ENCODE measurements at places on chromosomes 7 and 10. TPM values are rescaled to one million over a fixed set of nuclear protein-coding genes. Genes with fewer than 3 reads are reported as not detected.

DNA sequence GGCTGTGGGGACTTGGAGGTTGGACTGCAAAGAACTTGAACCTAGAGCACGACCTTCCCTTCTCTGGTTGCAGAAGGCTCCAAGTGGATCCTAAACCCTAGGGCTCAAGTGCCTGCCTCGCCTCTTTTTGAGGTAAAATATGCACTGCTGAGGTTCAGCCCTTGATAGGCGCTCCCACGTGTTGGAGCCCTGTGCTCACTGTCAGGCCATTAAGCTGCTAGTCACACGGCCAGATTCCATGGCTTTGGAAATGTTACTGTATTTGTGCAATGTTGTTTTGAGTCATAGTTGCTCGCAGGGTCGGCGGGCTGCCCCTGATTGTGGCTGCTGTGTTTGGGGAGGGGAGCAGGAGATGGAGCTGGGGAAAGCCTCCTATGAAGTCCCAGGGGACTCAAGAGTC is 39.8 kb upstream of the PCBD1 start:
- H3K4me1 ChIP-seq, result no peaks in the 10 kb centered on the region
- H3K27ac ChIP-seq, result no peak overlapping the region
- no peaks in the 10 kb centered on the region for H3K36me3 ChIP-seq
- DNase-seq, result no peak
- no peak overlapping the region for H3K4me3 ChIP-seq

DNA sequence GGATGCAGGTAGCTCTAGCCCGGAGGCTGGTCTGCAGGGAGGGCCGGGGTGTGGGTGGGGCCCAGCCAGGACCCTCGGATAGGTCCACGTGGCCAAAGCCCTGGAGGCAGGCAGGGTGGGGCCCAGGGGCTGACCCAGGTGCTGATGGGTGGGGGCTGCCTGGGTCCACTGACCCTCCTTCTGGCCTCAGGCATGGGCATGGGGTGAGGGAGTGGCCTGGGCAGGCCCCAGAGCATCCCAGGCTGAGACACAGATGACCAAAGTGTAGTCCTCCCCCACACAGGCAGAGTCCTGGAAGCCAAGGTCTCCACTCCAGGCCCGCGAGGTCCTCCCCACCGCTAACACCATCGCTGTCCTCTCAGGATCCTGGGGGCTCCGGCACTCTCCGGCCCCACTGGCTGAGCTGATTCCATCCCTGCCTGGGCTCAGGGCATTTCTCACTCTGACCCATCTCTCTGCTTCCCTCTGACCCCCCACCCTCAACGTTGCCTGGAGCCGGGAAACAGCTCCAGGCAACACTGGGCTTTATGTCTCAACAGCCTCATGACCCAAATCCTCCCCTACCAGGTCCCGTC is 20.7 kb upstream of the PPP2R2D start:
- H3K4me1 ChIP-seq, result no peaks in the 10 kb centered on the region
- H3K27ac ChIP-seq, result no peak overlapping the region
- no peaks in the 10 kb centered on the region for H3K36me3 ChIP-seq

- DNase-seq, result peak; percentile 83
- peak overlapping the region; percentile 77 for H3K27ac ChIP-seq
- no peaks in the 10 kb centered on the region for H3K4me1 ChIP-seq
- H3K36me3 ChIP-seq, result no peaks in the 10 kb centered on the region
- no peak overlapping the region for H3K4me3 ChIP-seq
These were observed 3.1 kb downstream of the FLNC start for GRCh38 chr7:128833148-128833945.

DNA sequence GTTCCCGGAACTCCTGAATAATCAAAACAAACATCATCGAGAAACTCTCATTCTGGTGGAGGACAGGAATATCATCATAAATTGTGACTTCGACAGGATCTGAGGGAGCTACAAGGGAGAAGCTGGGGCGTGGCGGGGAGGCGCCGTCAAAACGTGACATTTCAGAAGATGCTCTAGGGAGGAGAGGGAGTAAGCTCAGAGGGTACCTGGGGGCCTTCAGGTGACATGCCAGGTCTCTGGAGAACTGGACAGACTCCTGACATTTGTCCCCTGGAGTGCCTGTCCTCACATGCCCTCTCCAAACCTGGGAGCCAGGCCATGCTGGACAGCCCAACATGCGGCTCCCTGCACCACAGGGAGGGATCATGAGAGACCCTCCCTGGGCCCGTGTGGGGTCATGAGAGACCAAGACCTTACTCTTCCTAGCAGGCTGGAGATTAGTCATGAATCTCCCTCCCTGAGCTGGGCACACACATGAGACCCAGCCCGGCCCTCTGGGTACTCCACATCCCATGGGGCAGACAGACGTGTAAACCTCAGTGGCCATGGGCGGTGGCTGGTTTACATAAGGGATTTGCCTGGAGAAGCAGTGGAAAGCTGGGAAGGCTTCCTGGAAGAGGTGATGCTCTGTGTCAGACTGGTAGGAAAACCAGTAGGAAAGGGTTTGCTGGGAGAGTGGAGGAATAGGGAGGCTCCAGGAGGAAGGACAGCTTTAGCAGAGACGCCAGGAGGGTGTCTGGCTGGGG is 81.0 kb downstream of the MYL10 start:
- H3K27me3 ChIP-seq, result no peaks in the 10 kb centered on the region
- H3K4me1 ChIP-seq, result no peaks in the 10 kb centered on the region
- no peak overlapping the region for H3K27ac ChIP-seq
- no peak overlapping the region for H3K4me3 ChIP-seq

- H3K27me3 ChIP-seq, result no peaks in the 10 kb centered on the region
- peak overlapping the region; percentile 0 for H3K27ac ChIP-seq
- H3K36me3 ChIP-seq, result no peaks in the 10 kb centered on the region
- peak overlapping the region; percentile 90 for H3K4me3 ChIP-seq
- no peaks in the 10 kb centered on the region for H3K4me1 ChIP-seq
These were observed 473 bp downstream of the PPP1R9A start for GRCh38 chr7:94907811-94908322.

DNA sequence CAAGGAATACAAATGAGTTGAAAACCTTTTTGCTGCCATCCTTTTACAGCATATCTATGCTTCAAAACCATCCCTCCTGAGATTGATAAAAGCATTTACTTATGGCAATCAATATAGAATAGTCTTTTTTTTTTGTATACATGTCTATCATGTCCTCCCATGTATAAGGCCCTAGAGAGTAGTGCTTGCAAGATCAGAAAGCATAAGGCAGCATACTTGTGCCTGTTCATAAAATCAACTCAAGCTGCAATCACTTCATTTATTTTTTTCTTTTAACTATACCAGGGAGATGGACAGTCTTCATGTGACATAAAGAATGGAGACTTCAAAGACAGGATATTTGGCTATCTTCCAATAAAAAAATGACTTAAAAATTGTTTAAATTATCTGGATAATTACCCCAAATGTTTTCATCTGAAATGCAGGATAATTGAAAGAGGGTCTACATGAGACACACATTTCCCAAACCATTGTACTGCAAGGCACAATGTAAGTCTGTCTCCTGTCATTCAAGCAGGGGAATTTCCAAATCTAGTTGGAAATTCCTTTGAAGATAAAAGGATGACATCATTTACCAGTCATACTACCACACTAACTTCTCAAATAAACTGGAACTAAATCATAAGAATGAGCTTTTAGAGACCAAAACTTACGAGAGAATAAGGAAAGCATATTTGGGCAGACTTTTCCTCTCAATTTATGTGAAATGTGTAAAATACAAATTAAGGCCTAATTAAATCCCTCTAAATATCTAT is 22.5 kb downstream of the LRRN3 start:
- H3K4me1 ChIP-seq, result no peaks in the 10 kb centered on the region
- no peak overlapping the region for H3K4me3 ChIP-seq
- no peak for DNase-seq
- H3K27me3 ChIP-seq, result no peaks in the 10 kb centered on the region
- no peak overlapping the region for H3K27ac ChIP-seq

DNA sequence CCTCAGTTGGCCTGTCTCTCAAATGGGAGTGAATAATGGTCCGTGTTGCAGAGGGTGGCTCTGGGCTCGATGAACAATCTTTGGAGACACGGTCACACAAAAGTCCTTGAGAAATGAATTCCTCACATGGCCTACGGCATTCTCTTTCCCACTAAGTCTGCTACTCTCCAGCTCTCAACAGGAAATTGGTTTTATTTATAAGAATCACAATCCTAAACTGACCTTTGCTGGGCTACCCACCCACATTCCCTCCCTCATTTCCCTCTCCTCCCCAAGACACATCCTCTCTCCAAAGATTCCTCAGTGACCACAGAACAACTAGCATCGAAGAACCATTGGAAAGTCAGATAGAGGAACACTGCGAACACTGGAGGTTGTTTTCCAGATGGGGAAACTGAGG is 4.7 kb downstream of the AFAP1L2 start:
- H3K27ac ChIP-seq, result no peak overlapping the region
- no peak for DNase-seq
- H3K4me1 ChIP-seq, result no peaks in the 10 kb centered on the region
- H3K27me3 ChIP-seq, result no peaks in the 10 kb centered on the region
- no peak overlapping the region for H3K4me3 ChIP-seq

GRCh38 chr7:93014410-93014809 is 103.4 kb downstream of the SAMD9 start:
- no peaks in the 10 kb centered on the region for H3K27me3 ChIP-seq
- no peak for DNase-seq
- no peak overlapping the region for H3K27ac ChIP-seq
- no peak overlapping the region for H3K4me3 ChIP-seq
- no peaks in the 10 kb centered on the region for H3K4me1 ChIP-seq
- no peaks in the 10 kb centered on the region for H3K36me3 ChIP-seq

GRCh38 chr10:33151344-33151864 is 183.1 kb downstream of the NRP1 start:
- no peak for DNase-seq
- peaks cover 10% of the 10 kb centered on the region for H3K4me1 ChIP-seq
- H3K4me3 ChIP-seq, result no peak overlapping the region
- no peaks in the 10 kb centered on the region for H3K36me3 ChIP-seq
- H3K27me3 ChIP-seq, result no peaks in the 10 kb centered on the region

Gene CLEC2L
- total RNA-seq, result not detected

DNA sequence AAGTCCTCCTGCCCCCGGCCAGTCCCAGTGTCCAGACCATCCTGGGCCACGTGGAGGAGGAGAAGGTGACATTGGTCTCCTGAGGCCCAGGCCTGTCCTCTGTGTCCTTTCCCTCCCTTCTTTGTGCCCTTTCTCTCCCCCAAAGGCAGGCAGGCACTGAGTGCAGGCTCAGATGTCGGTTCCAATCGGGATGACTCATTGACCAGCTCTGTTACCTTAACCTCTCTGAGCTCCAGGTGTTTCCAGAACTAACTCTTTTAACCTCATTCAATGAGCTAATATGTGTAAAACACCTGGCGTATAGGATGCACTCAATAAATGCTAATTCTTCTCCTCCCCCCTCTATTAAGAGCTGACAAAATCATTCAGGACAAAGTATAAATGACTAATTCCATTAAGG is 25.7 kb downstream of the MACROH2A2 start:
- no peaks in the 10 kb centered on the region for H3K4me1 ChIP-seq
- H3K27ac ChIP-seq, result no peak overlapping the region
- H3K4me3 ChIP-seq, result no peak overlapping the region
- no peaks in the 10 kb centered on the region for H3K27me3 ChIP-seq

Gene POMZP3
- total RNA-seq, result 13.1 TPM

Gene ANKRD30A
- not detected for total RNA-seq

DNA sequence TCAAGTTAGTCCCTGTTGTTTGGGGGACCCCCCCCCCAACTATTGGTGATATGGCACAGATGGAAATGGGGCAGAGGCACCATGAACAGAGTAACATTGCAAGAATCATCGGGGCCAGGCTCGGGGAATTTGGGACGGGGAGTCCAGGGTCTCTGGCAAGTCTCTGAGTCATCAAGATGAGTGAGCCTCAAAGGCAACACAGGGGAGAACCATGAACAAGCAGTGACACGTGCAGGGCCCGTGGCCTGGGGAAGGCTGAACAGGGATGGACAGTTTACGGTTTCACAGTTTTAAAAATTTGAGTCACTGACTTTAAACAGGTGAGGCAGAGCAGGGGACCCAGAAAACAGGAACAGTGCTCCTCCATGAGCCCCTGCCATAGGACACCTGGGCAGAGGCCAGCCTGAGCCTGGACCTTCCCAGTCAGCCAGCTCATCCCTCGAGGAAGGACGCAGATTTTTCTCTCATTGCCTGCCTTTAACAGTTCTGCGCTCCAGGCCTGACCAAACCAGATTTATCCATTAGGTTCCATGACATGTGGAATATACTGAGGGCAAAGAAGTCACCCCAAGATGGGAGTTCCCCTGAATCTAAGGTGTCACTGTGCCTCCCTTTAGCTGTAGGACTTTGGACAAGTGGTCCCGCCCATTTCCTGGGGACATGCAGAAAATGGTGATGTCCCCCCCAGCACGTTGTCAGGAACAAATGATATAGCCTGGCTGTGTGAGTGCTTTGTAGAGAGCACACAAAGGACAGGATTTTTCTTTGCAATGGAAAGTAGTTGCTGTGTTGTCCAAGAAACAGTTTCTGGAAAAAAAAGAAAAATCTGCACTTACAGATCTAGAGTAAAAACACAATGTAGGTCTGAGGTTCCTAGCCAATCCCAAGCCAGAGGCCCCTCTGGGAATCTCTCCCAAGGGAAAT is 23.8 kb downstream of the CHST15 start:
- no peaks in the 10 kb centered on the region for H3K4me1 ChIP-seq
- peak; percentile 36 for DNase-seq
- no peak overlapping the region for H3K27ac ChIP-seq
- H3K36me3 ChIP-seq, result no peaks in the 10 kb centered on the region
- no peaks in the 10 kb centered on the region for H3K27me3 ChIP-seq
- H3K4me3 ChIP-seq, result no peak overlapping the region

Gene LRRC72
- not detected for total RNA-seq

- H3K36me3 ChIP-seq, result no peaks in the 10 kb centered on the region
- H3K27me3 ChIP-seq, result no peaks in the 10 kb centered on the region
- H3K4me1 ChIP-seq, result no peaks in the 10 kb centered on the region
- no peak overlapping the region for H3K27ac ChIP-seq
These were observed 176.5 kb upstream of the CCDC6 start for GRCh38 chr10:60082744-60083344.

- H3K36me3 ChIP-seq, result no peaks in the 10 kb centered on the region
- no peaks in the 10 kb centered on the region for H3K27me3 ChIP-seq
- no peak overlapping the region for H3K27ac ChIP-seq
- DNase-seq, result no peak
- H3K4me3 ChIP-seq, result no peak overlapping the region
These were observed 10.0 kb downstream of the SLC25A28 start for GRCh38 chr10:99610221-99610620.

GRCh38 chr10:110040108-110040507 is 32.3 kb downstream of the ADD3 start:
- H3K4me1 ChIP-seq, result no peaks in the 10 kb centered on the region
- H3K27me3 ChIP-seq, result no peaks in the 10 kb centered on the region
- DNase-seq, result no peak

Gene ARHGEF35
- 9.8 TPM for total RNA-seq

- DNase-seq, result no peak
- no peaks in the 10 kb centered on the region for H3K4me1 ChIP-seq
- H3K27me3 ChIP-seq, result no peaks in the 10 kb centered on the region
- H3K27ac ChIP-seq, result peak overlapping the region; percentile 88
- no peak overlapping the region for H3K4me3 ChIP-seq
These were observed 7.9 kb downstream of the PKD1L1 start for GRCh38 chr7:47940088-47941013.

GRCh38 chr10:7485799-7486198 is 75.0 kb upstream of the SFMBT2 start:
- no peaks in the 10 kb centered on the region for H3K36me3 ChIP-seq
- no peak for DNase-seq
- no peaks in the 10 kb centered on the region for H3K4me1 ChIP-seq
